Mesenteric fat pad (tissue), 1 donor: ENCODE measurements at places on chromosomes 5 and 9. TPM values are rescaled to one million over a fixed set of nuclear protein-coding genes. Genes with fewer than 3 reads are reported as not detected.

The CKMT2 gene
- total RNA-seq = 18.9 TPM

The ARSI gene
- 0.58 TPM for total RNA-seq

The MOB3B gene
- 3.8 TPM for total RNA-seq

The C9orf57 gene
- total RNA-seq = not detected

The CXCL14 gene
- 26.6 TPM for total RNA-seq

The HBEGF gene
- total RNA-seq = 48.5 TPM

The HAVCR2 gene
- 14.9 TPM for total RNA-seq

The CCDC152 gene
- total RNA-seq = 0.45 TPM

The HRCT1 gene
- 5.2 TPM for total RNA-seq

The TMEM174 gene
- not detected for total RNA-seq

The ENC1 gene
- total RNA-seq = 11.9 TPM

The PALM2AKAP2 gene
- 120 TPM for total RNA-seq

The FBN2 gene
- 1.4 TPM for total RNA-seq

GRCh38 chr5:151248651-151249050 is 4.3 kb upstream of the GM2A start:
- DNase-seq = no peak

GRCh38 chr9:4106081-4106759 is 193.6 kb downstream of the GLIS3 start:
- DNase-seq = no peak

- no peak for DNase-seq
These were observed 306.7 kb downstream of the NFIB start for GRCh38 chr9:14007190-14007769.

DNA sequence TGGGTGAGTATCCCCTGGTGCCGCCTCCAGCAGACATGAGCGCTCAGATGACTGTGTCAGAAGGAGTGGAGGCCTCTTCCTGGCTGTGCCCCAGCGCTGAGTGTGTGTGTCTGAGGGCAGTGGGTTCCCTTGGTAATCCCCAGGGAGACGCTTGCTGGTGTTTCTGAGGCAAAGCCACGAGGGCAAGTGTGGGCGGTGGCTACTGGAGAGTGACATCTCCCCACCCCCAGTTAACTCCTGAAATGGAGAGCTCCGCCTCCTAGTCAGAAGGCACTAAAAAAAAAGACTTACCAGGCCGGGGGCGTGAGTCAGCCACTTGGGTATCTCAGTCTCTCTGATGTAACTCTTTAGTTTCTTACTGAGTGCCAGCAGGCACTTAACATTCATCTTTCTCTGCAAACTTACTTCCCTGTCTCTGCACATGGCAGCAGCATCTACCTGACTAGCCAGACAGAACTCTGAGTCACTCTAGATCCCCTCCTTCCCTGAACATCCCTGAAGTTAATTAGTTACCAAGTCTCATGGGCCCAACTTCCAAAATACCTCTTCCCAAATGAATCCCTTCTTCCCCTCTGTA is 19.3 kb downstream of the ORM2 start:
- no peak for DNase-seq

DNA sequence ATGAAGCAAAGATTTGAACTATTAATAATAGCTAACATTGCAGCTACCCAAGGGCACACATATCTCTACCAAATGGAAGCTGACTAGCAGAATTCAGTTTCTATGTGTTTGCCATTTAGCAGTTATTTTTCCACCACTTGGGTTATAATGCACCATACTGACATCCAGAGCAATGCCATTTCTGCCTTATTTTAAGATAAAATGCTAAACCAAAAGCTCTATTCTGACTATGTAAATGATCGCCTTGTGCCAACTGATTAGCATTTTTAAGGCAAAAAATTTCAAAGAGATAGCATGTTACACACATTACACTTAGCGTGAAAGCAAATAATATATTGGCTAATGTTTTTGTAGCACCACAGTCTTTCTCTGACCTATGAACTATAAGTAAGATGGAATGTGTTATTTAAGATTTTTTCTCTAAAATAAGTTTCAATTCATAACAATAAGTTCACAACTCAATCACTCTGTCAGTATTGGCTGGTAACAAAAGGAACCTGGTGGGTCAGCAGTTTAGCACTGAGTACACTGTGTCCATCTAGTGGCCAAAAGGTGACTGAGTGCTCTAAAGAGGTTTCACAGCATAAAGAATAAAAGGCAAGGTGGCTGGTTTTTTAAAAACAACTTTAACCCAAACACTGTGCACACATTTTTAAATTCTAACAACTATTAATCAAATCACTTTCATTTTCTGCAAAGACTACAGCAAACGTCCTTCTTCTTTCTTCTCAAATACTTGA is 443.5 kb downstream of the PDE4D start:
- no peak for DNase-seq

GRCh38 chr5:179168664-179169063 is 108.5 kb downstream of the ZNF354C start:
- peak; percentile 67 for DNase-seq

- DNase-seq = no peak
These were observed 40.4 kb upstream of the FGF1 start for GRCh38 chr5:142726188-142726731.

- DNase-seq = no peak
These were observed 27.1 kb downstream of the SLC22A5 start for GRCh38 chr5:132396589-132397031.

DNA sequence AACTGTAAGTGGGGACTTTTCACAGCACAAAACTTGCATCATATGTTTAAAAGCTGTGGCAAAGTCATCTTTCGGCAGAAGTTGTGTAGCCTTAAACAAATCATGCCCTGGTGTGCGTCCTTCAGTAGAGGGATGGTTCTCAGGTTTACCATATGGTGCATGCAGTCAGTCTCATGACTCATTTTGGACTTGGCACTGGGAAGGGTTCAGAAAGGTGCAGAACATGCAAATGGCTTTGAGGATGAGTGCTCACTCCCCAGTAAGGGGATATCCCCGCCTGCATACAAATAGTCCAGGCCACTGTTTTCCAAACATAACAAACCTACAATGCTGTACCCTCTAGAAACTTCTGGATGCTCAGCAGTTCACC is 260.3 kb downstream of the NDUFS4 start:
- no peak for DNase-seq

- DNase-seq = no peak
These were observed 43.2 kb downstream of the PSMB7 start for GRCh38 chr9:124372038-124372437.

DNA sequence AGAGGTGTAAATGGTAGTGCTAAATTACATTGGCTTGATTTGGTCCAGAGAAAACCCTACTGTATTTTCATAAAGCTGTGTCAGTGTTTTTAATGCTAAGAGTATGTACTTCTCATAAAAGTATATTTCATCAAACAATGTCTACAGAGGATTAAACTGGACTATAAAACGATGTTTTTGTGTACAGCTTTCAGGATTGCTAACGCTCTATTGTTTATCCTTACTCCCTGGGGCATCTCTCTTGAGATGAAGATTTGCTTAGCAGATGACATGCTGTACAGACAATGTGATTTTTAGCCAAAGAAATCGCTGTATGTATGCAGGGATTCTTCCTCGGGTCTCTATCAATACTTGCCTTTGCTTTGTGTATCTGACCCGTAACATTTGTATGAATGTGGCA is 216.0 kb downstream of the FBXL7 start:
- no peak for DNase-seq

GRCh38 chr5:126755593-126755992 is 21.3 kb upstream of the LMNB1 start:
- no peak for DNase-seq

DNA sequence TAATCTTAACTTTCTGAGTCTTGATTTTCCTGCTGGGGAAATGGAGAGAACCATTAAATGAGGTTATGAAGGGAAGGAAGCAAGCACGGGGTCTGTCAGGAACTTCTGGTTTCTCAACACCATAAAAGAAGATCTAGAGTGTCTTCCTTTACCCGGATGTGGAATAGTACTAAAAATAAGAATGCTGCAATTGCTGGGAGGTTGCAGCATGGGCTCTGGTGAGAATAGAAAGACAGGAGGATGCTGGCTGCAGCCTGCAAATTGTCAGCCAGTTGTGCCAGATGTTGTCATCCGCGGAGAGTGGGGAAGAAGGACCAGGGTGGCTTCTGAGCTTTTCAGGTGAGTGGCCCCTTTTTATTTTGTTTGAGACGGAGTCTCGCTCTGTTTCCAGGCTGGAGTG is 69.3 kb upstream of the STC2 start:
- no peak for DNase-seq

GRCh38 chr9:110152704-110153374 is 55.1 kb downstream of the C9orf152 start:
- DNase-seq = no peak

GRCh38 chr9:122218071-122218934 is 10.5 kb downstream of the LHX6 start:
- DNase-seq = no peak

DNA sequence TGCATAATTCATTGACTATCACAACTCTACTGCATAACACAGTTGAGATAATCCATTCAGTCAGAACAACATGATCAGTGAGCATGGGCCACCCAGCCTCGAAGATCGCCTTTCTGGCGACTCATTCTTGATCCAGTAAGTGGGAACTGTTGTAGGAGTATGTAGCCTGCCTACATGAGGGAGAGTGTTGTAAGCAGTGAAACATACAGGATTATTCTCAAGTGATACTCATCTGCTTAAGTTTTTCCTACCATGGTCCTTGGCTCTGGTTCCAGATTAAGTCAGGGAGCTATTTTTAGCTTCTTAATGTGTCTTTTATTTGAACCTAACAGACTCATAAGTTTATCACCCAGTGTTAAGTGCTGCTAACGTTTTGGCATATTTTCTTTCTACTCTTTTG is 44.0 kb downstream of the TNPO1 start:
- DNase-seq = no peak

DNA sequence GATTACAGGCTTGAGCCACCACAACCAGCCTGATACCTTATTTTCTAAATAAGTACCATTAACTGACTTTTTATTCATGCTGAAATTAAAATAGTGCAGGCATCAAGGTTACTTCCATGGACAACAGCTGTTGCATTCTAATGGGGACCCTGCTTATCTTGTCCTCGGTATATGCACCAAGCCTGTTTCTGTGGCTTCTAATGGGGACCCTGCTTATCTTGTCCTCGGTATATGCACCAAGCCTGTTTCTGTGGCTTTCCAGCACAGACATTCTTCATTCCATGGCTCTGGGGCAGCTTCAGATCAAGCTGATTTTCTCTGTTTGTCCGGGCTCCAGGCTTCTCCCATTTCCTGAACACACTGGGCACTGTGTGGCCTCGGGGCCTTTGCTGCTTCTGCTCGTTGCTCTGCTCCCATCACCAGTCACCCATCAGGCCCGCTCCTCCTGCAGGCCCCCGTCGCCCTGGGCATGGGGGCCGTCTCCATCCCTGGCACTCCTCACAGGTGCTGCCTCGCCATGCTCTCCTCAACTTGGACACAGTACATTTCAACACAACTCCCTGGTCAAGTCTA is 30.7 kb downstream of the ZNF354A start:
- DNase-seq = no peak

DNA sequence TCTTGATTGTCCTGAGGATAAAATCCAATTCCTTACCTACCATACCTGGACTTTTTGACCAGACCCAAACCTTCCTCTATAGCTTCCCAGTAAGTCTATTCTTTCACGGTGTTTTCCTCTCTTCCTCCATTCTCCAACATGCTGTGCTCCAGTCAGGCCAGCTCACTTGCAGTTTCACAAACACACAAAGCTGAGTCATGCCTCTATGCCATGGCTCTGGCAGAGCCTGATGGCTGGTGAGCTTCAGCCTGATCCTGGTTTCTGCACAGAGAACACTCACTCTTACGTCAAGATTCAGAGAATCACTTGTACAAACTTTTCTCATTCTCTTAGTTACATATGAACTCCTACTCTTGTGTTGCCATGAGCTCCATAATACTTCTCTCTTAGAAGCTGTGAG is 27.7 kb upstream of the PAX5 start:
- no peak for DNase-seq

- no peak for DNase-seq
These were observed 330.2 kb downstream of the OSTF1 start for GRCh38 chr9:75418518-75418917.

GRCh38 chr5:159091596-159092331 is 8.0 kb downstream of the EBF1 start:
- no peak for DNase-seq

- DNase-seq = no peak
These were observed 39.5 kb downstream of the CD180 start for GRCh38 chr5:67156976-67157583.

DNA sequence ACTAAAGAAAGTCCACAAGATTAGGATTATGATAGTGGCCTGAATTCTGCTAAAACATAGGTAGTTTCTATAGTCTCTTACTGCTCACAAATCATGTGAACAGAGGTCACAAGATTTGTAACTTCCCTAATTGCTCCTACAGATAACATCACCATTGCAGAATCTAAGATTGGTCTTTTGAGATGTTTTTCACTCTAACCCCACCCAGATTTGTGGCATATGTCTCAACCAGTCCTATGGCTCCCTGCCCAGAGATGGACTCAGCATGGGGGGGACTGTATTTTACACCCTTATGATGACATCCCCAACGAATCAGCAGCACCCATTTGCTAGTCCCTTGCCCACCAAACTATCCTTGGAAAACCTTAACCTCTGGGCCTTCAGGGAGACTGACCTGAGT is 1046.2 kb downstream of the CDH12 start:
- no peak for DNase-seq

DNA sequence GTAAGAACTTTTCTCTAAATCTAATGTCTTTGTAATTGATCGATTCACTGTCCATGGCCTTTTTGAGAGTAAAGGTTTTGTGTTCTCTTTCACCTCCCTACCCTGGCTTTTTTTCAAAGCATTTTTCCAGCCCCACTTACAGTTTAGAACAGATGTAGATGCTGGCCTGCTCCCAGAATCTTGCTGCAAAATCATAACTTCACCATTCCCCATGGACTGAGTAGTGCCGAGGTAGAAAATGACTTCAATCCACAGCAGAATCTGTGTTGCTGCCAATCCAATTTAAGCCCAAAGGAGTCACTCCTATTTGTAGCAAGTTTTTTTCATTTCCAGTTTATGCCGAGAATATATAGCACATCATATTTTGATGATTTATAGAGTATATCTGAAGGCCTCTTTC is 46.5 kb upstream of the CEMIP2 start:
- DNase-seq = no peak

- DNase-seq = peak; percentile 95
These were observed 73.5 kb upstream of the PRSS3 start for GRCh38 chr9:33721674-33722358.

GRCh38 chr9:99138424-99139284 is 33.7 kb downstream of the TGFBR1 start:
- DNase-seq = no peak

GRCh38 chr9:96317335-96317980 is 15.5 kb upstream of the HSD17B3 start:
- DNase-seq = no peak

- DNase-seq = no peak
These were observed 315.5 kb upstream of the RGMB start for GRCh38 chr5:98458004-98458403.

GRCh38 chr5:171155621-171156020 is 153.4 kb upstream of the TLX3 start:
- DNase-seq = no peak

GRCh38 chr9:94443032-94443722 is 111.7 kb upstream of the PCAT7 start:
- no peak for DNase-seq
